ENCODE measurements at places on chromosomes 12 and 14.
A peak's percentile ranks its signal among the peaks of the same experiment; 100 is the strongest.

- ATAC-seq, result no peak
Measured at GRCh38 chr12:17478908-17479673, 610.9 kb downstream of the RERGL start.

DNA sequence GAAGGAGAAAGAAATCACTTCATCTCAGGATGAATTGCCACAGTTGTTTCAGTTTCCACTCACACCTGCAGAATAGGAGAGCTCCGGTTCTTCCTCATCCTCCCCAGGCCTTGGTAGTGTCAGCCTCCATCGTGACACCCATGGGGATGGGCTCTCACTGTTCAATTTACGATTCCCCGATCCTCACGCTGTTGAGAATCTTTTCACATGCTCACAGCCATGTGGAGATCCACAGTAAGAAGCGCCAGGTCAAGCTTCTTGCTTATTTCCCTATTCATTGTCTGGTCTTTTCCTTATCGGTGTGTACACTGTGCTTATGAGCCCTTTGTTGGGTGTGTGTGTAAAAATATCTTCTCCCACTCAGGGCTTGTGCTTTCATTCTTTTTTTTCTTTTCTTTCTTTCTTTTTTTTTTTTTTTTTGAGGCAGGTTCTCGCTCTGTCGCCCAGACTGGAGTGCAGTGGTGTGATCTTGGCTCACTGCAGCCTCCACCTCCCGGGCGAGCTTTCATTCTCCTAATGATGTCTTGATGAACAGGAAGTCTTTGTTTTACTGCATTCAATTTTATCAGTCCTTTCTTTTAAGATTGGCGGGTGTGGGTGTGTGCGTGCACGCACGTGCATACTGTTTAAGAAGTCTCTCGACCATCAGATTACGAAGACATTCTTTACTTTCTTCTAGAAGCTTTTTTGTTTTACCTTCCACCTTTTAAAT, 21.5 kb downstream of the RIN3 start:
- ATAC-seq, result peak; percentile 54

GRCh38 chr12:100798286-100799160, 3.9 kb downstream of the ANO4 start:
- ATAC-seq, result no peak

DNA sequence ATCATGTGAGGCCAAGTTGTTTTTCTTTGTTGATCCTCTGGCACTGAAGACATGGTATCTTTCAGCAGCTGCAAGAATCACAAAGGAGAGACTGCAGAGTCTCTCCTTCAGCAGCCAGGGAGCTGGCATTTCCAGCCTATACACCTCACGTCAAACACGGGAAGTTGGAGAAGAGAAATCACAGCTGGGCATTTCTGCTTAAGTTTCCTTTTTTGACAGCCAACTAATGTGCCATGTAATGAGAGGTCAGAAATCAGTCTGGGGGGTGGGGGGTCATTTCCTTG, 28.3 kb downstream of the PHLDA1 start:
- ATAC-seq, result no peak

DNA sequence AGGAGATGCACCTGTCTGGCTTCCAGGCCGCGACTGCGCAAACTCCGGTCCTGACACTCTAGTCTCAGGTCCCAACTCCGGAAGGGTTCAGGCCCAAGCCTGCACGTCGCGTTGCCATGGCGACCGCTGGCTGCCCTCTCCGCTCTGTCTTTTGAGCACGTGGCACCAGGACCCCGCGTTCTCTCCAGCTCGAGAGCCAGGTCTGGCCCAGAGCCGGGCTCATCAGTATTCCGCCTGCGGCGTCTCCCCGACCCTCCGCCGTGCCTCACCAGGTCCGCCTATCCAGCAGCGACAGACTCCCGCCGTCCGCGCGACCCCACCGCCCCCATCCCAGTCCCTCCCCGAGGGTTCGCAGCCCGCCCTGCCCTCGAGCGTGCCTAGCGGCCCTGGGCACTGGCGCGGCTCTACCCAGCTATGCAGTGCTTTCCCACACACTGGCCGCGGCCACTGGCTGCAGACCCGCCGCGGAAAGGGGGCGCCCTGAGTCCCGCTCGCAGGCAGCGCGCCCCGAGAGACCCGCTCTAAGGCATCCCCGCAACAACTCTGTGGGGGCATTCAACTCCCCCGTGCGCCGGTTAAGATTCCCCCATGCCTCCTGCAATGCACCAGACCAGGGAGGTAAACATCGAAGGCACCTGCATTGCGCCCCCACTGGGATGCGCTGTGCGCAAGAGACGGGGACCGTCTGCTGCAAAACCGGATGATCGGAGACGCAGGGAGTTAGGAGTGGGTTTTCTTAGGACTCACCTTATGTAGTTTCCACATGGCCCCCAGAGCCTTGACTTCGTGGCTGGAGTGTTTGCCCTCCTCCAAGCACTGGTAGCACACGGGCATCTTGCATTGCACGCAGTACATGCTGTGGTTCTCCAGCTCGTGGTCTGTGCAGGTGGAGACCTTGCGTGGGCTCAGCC, 1.3 kb downstream of the TRIM9 start:
- no peak for ATAC-seq

DNA sequence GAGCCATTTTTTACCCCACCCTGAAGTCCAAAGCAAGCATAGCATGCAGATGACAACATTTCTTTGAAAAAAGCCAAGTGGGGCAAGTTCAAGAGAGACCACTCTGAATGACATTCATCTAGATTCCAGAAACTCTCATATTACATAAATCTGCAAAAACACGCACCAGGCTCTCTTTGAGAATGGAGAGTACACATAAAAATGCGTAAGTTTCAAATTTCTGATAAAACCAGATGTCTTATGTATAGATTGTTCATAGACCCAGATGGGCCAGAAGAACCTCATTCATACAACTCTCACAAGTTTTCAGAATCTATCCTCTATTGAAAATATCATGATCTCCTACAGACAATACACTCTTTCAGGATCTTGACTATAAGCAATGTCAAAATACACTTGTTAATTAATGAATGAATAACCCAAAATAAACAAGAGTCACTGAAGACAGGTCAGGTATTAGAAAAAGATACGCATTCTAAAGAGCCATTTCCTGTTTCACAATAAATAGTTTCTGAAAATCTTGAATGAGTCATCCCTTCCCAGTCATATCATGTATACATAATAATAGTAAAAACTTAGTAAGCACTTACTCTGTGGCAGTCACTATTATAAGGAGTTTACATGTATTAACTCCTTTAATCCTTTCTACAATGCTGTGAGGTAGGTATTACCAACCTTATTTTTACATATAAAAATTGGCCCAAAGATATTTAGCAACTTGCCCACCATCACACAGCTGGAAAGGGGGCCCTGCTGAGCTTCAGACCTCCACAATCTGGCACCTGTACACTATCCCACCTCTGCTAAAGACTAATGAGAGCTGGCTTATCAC, 72.0 kb downstream of the PPP2R5E start:
- ATAC-seq, result peak; percentile 90

DNA sequence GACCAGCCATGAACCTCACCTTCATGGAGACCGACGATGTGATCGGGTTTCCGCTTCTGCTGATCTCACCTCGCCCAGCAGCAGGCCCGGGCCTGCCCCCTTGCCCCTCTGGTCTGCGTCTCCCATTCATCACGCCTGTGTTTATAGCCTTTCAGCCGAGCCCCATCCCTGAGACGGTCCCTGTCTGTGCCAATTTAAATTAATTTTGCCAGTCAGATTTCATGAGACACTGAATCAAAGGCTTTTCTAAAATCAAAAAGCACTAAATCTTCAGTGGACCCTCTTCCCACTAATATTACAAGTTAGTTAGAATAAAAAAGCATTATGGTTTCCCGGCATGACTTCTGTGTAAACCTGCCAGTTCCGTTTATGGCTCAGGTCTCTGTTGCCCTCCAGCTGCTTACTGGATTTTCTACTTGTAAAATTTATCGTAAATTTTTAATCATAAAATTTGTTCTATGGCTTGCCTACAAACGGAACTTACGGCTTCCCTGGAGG, 155.9 kb downstream of the ESRRB start:
- ATAC-seq, result no peak

DNA sequence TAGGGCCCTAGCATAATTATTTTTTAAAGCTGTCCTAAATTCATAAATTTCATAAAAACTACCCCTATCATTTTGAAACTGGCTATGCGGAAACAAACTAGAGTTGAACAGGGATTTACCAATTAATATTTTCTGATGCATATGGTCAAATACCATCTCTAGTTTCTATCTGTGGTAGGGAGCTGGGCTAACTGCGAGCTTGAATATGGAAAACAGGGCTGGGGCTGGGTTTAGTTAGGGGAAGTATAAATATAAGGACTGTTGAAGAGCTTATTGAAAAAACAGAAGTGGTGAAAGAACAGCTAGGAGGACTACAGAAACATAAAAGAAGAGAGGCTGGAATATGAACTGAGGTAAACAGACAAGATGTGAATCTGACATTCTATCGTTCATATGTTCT, 91.8 kb downstream of the SLC38A1 start:
- ATAC-seq, result no peak

DNA sequence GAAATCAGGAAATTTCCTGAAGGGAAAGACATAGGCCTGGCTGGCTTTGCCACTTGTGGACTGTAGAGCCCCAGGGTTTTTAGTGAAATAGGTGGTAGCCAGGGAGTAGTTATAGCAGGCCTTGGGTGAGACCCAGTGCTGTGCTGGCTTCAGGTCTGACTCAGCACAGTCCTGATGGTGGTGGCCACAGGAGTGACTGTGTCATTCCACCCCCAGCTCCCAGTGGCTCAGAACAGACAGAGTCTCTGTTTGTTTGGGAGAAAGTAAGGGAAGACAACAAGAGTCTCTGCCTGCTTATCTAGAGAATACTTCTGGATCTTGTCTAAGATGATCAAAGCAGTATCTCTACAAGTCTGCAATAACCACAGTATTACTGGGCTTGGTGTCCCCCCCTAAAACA, 27.5 kb upstream of the OR6J1 start:
- peak; percentile 86 for ATAC-seq

- no peak for ATAC-seq
Measured at GRCh38 chr12:88562151-88562550, 18.1 kb downstream of the KITLG start.

DNA sequence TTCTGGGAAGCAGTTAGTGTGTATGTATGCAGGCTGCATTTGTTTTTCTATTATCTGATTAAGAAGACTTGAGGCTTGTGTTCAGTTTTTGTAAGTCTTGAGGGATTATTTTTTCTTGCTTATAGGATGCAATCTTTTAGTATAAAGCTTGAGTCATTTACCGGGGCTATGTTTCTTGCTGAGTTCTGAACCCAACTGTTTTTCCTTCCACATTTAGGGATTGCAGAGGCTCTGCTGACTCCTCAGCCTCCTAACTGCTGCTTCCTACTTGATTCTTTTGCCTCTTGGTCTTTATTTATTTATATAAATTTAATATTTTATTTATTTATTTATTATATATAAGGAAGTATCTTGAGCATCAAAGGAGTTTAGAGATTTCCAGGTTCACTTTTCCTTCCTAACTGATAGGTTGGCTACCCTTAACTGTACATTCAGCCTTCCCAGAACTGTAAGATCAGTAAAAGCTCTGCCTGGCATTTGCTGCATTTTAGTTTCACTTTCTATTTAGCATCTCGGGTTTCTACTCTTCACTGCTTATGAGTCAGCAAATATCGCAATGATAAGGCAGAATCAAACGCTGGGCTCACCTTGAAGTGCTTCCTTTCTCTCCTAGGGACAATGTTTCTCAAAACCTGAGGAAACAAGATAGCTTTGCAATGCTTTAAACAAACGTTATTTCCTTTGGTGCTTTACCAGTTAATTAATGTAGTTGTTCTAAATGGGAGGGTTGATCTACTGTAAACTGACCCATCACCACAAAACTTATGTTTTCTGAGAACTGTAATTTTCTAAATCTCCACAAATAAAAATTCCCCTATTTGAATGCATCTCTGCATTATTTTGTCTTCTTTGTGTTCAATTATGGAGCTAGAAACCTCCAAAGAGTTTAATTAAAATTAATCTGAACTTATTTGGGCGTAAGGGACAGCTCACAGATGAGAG, 1183.7 kb upstream of the TMEM132C start:
- ATAC-seq, result peak; percentile 95

- peak; percentile 77 for ATAC-seq
Measured at GRCh38 chr14:34211732-34212131, 250.3 kb downstream of the SPTSSA start.

GRCh38 chr12:27733052-27733656, 22.5 kb downstream of the MRPS35 start:
- no peak for ATAC-seq

- ATAC-seq, result no peak
Measured at GRCh38 chr14:80080601-80081000, 130.7 kb downstream of the DIO2 start.

DNA sequence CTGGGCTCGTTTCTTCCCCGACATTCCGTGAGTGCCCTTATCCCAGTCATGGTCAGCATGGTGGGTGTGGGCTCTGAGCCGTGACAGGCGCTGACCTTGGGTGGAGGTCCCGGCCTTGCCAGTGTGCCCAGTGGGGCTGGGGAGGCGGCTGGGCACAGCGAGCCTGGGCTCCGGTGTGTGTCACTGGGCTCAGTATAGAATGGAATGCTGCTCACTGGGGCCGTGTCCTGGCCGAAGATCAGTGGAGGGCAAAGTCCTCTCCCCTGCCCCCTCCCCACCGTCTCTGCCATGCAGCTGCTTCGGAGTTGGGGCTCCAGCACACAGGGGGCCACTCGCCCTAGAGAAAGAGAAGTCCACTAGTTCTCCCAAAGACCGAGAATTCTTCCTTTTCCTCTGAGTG, 164.4 kb downstream of the TSPAN9 start:
- no peak for ATAC-seq

- ATAC-seq, result no peak
Measured at GRCh38 chr12:111624540-111624939, 25.4 kb upstream of the ATXN2 start.

GRCh38 chr12:14654842-14655241, 41.6 kb downstream of the GUCY2C start:
- peak; percentile 69 for ATAC-seq

GRCh38 chr12:99386907-99387306, 260.6 kb upstream of the GARIN6 start:
- no peak for ATAC-seq

DNA sequence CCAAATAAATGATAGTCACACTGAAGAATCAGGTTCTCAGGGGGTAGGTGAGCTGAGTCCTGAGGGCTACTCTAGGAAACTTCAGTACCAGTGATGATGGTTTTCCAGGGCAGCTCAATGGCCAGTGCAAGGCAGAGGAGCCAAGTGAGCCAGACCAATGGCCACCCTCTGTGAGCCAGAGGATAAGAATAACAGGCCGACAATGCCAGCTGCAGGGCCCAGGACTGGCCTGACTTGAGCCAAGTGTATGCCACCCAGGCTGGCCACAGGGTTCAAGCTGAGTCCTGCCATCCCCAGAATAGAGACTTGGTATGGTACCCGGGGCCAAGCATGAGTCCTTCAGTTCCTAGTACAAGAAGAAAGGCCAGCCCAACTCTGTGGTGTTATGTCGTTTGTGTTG, 355.5 kb downstream of the DPF3 start:
- no peak for ATAC-seq

- no peak for ATAC-seq
Measured at GRCh38 chr12:112713471-112713870, 78.1 kb upstream of the RPH3A start.

GRCh38 chr14:56394826-56395530, 184.6 kb upstream of the TMEM260 start:
- ATAC-seq, result no peak
